ENCODE measurements at places on chromosomes 11 and 22.

- no peak for DNase-seq
Observed at GRCh38 chr22:17176715-17177114, 17.6 kb upstream of the HDHD5 start.

DNA sequence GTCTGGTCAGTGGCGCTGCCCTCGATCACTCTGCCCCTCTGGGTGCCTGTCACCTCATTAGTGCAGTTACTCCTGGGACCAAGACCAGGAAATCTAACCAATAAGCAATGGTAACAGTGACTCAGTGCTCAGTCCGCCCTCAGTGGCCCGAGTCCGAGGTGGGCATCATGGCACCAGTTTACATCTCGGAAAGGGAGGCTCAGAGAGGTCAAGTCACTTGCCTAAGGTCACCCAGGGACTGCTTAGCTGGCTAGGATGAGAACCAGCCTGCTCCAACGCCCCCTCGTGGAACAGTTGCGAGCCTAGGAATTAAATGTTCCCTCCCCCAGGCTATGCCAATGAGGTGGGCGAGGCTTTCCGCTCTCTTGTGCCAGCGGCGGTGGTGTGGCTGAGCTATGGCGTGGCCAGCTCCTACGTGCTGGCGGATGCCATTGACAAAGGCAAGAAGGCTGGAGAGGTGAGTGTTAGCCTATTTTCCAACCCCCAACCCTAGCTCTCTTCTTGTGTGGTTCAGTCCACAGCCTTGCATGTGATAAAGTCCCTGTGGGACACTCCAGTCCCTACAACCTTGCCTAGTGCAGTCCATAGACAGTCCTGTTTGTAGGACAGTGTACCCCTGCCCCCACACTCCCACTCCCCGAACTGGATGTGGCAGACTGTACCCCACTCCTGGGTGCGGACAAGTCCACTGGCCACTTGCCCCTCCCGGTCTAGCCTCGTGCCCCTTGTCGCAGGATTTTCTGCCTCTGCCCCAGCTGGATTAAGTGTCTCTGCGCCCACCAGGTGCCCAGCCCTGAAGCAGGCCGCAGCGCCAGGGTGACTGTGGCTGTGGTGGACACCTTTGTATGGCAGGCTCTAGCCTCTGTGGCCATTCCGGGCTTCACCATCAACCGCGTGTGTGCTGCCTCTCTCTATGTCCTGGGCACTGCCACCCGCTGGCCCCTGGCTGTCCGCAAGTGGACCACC lies 1.1 kb downstream of the MTFP1 start:
- peak; percentile 69 for DNase-seq

GRCh38 chr11:12893787-12894672 lies 115.1 kb upstream of the RASSF10 start:
- DNase-seq, result peak; percentile 64

DNA sequence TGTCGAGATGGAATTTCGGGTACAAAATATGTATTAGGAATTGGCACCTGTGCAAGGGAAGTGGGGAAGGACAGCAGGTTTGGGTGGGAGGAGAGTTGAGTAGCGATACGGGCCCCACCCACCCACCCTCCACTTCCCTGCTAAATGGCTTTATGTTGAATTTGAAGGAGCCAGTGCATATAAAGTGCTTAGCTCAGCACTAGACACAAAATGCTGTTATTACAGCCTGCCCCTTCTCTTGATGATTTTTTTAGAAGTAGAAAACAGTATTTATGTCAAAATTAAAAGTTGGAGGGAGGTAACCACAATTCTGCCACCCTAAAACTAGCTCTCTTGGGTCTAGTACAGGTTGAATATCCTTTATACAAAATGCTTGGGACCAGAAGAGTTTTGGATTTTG lies 59.3 kb upstream of the SUSD2 start:
- DNase-seq, result no peak

- no peak for DNase-seq
Observed at GRCh38 chr11:65595131-65595530, 469 bp downstream of the KCNK7 start.

GRCh38 chr11:97309291-97309690 lies 919.5 kb downstream of the JRKL start:
- DNase-seq, result no peak

GRCh38 chr11:32830413-32830738 lies 649 bp downstream of the PRRG4 start:
- DNase-seq, result no peak

GRCh38 chr11:76329983-76330382 lies 50.9 kb downstream of the THAP12 start:
- DNase-seq, result no peak

- no peak for DNase-seq
Observed at GRCh38 chr11:3964056-3964455, 108.6 kb downstream of the STIM1 start.

- no peak for DNase-seq
Observed at GRCh38 chr11:123057661-123058305, 4.2 kb downstream of the HSPA8 start.

DNA sequence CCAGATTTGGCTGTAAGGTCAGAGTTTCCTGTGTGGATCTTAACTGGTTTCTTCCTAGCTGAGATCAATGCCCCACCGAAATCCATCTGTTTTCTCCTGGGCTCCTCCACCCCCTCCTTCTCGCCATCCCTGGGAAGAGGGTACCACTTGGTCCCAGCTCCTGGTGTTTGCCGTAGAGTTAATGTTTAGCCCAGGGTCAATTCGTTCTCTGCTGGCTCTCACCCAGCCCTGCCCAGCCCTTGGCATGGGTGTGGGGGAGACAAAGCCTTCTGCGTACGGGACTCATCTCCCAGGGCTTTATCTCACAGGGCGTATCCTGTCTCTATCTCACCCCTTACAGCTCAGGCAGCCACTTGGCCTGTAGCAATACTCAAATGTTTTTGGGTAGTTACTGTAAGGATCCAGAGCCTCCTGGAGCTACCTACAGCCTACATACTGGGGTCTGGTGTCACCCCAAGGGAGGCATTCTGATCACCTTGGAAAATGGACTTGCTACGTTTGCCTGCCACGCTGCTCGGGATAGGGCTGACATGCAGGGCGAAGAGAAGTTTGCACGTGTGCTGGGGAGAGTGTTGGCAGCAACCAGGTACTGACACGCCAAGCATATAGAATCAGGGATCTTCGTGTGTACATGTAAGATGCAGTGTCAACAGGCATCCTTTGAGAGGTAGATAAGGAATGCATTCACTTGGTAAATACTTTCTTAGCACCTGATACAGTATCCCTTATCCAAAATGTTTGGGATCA lies 66.1 kb downstream of the SCN3B start:
- no peak for DNase-seq

DNA sequence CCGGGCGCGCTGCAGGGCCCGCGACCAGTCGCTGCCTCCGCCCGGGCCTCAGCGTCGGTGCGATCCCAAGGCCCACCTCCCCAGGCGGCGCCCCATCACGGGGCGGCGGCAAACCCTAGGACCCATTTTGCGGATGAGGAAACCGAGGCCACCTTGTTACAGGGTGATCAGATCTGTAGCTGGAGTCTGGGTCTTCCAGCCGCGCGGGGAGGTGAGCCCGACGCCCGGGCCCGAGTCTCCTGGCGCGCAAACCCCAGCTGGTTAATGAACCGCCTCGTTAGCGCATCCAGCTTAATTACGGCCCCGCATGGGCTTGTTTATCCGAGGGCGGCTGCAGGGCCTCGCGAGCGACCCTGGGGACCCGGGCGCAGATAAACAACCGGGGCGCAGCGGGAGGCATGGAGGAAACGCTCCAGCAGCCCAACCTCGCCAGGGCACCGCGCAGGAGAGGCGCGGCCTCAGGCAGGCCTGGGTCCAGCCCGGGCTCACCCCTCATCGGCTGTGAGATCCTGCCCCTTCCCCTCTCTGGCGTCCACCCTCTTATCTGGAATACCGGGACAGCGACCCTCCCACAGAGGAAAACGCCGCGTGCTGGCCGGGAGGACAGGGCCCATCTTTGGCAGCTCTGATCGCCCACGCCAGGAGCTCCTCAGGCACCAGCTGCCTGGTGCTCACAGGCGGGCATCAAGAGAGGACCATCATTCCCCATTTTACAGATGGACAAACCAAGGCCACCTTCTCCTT lies 14.7 kb downstream of the OTUB1 start:
- DNase-seq, result no peak

- no peak for DNase-seq
Observed at GRCh38 chr22:38141217-38141973, 30.9 kb upstream of the BAIAP2L2 start.

- DNase-seq, result no peak
Observed at GRCh38 chr11:69201066-69201365, 45.3 kb downstream of the SMIM38 start.

DNA sequence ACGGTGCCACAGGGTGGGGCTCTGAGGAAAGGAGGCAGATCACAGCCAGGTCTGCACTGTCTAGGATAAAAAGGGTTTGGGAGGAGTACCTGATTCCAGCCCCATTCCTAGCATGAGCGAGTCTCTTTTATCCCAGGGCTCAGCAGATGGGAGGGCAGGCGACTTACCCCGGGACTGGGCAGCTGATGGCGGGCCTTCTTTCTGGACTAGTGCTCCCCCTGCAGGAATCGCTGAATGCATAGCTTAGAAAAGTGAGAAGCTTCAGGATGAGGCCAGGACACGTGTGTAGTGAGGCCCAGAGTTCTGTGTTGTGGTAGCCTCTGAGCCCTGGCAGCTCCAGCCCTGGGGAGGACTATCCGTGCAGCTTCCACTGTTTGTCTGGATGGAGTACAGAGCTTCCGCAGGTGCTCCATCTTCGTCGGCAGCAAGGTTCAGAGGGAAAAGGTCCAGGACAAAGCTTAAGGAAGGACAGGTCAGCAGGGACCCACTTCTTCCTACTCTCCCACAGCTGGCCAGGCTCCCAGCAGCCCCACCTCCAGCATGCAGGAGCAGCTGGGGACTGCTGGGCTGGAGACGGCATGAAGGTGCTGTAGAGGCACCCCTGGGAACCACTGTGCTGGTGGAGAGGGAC lies 30.4 kb downstream of the COMMD9 start:
- peak; percentile 65 for DNase-seq

DNA sequence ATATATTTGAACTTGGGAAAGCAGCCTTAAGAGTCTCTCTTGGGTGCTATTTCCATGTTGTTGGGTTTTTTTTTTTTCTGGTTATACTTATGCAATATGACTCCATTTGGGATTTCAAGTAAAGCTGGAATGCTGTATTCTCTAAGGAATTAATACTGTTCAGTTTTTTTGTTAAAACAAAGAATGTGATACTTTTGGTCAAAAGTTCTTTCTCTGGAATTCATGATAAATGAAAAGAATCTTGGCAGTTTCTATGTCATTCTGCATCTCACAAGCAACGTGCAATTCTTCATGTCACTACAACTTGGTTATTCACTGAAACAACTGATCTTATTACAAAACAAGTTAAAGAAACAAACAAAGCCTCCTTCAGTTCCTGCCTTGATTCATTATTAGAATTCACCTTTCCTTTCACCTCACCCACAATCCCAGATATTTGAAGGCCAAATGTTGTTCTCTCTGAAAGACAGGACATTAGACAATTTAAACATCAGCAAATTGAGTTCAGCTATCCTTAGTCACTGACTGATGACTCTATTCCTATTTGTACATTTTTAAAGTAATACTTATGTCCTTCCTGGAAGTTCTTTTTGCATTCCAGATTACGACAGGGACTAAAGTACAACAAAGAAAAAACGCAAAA lies 176.2 kb downstream of the SBF2 start:
- no peak for DNase-seq

GRCh38 chr11:122198291-122198983 lies 82.4 kb upstream of the BLID start:
- no peak for DNase-seq

- DNase-seq, result peak; percentile 44
Observed at GRCh38 chr11:69382131-69383128, 88.5 kb downstream of the MYEOV start.

DNA sequence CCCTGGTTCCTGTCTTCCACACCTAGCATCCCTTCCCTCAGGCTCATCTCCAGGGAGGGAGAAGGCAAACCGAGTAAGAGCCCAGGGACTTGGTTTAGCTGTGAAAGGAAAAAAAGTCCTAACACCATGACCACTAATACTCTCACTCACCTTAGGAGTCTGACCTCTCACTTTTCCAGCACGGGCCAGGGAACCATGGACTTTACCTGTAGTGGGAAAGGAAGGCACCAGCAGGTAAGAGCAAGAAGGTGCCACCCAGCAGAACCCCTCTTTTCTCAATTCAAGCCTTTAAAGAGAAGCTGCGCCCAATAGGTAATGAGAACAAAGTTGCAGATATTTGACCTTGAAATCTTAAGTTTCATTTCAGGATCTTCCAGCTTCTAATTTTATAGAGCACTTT lies 1.1 kb downstream of the FAU start:
- DNase-seq, result no peak

DNA sequence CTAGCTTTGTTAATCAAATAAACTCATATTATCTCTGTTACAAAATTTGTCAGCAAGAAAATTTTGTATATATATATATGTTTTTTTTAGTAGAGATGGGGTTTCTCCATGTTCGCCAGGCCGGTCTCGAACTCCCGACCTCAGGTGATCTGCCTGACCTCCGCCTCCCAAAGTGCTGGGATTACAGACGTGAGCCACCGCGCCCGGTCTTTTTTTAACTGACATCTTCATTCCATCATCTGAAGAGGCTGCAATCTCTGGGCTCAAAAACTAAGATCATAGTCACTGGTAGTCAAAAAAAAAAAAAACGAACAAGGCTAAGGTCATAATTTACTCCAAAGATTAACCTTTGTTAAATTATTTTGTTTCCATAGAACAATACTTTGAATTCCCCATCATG lies 5.3 kb upstream of the KLHDC7B start:
- DNase-seq, result no peak

GRCh38 chr11:6357222-6357621 lies 33.1 kb upstream of the SMPD1 start:
- DNase-seq, result peak; percentile 22

- DNase-seq, result no peak
Observed at GRCh38 chr11:27295928-27296327, 67.1 kb downstream of the CCDC34 start.

DNA sequence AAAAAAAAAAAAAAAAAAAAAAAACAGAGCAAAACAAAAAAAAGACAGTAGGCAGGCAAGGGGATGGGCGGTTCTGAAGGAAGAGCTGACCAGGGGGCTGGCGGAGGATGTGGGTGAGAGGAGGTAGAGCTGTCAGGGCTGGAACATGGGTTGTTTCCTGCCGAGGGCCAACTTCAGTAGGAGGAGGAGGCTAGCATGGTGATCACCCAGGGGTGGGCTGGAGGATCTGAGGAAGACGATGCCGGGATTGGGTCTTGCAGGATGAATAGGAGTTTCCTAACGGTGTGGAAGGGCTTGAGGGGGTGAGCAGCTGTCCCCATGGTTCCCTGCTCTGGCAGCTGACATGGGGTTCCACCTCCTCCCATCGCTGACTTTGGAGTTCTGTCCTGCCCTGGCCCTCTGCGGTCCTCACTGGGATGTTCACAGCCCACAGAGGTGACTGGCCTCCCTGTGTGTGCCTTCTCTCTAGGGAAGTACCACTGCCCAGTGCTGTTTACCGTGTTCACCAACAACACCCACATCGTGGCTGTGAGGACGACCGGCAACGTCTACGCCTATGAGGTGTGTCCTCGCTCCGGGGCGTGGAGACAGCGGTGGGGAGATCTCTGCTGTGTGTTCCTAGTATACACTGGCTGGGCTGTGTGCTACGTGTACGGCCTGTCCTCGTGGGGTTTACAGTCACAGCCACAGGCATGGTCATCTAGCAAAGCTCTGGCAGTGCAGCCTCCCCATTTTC lies 15.2 kb downstream of the PPIL2 start:
- DNase-seq, result no peak
